ENCODE measurements at places on chromosomes 5 and 9.

GRCh38 chr9:34826999-34827538 lies 117.1 kb upstream of the CCL21 start:
- DNase-seq = no peak

DNA sequence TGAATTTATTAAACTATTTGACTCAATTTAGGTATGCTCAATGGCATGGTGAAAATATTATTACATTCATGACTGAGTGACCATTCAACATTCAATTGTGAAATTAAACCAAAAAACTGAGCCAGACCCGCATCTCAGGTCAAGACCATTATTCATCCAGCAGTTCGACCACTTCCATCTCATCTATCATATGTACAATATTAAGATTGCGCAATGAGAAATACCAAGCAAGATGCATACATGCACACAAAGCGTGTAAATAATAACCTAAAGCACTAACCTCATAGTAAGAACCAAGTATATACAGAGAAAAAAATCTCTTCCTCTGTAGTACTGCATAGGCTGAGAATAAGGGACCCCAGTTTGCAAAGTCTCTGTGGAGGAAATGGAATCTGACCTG lies 310.2 kb downstream of the ADGRV1 start:
- DNase-seq = no peak

- no peak for DNase-seq
Measured at GRCh38 chr9:72614067-72614466, 92.7 kb downstream of the TMC1 start.

- DNase-seq = no peak
Measured at GRCh38 chr5:100855295-100855694, 47.8 kb downstream of the ST8SIA4 start.

DNA sequence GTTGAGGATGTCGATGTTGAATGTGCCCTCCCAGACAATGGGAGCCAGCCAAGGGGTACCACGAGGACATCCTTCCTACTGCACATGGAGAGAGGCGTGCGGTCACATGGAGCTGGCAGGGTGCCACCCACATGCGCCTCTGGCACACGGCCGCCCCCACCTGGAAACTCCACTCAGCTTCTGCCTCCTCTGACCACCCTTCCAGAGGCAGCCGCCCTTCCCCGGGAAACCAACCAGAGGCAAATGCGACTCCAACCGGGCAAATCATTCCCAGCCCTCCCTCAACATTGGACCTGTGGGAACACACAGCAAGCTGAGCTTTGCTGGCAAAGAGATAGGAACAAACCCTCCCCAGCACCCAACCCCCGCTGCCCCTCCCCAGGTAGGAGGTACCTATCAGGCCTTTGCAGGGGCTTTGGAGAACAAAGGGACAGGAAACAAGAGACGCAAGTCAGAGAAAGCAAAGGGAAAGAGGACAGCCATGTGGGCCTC lies 17.5 kb downstream of the ABO start:
- DNase-seq = no peak

GRCh38 chr9:135212961-135213360 lies 125.5 kb downstream of the OLFM1 start:
- no peak for DNase-seq

- DNase-seq = no peak
Measured at GRCh38 chr9:134561427-134562145, 80.0 kb upstream of the COL5A1 start.

All from stimulated activated CD4-positive, alpha-beta T cell treated with anti-CD3 and anti-CD28 coated beads, Interleukin-4, amount 100 ng/mL, for 1 hour (primary cell).